ENCODE measurements at places on chromosomes 7 and 10. TPM values are rescaled to one million over a fixed set of nuclear protein-coding genes. Genes with fewer than 3 reads are reported as not detected.

Gene UBTD1
- polyA plus RNA-seq = 20.4 TPM

Gene MMRN2
- 0.32 TPM for polyA plus RNA-seq

Gene AZGP1
- not detected for polyA plus RNA-seq

Gene CDNF
- polyA plus RNA-seq = 0.77 TPM

Gene HMX3
- not detected for polyA plus RNA-seq

Gene PDCD4
- 18.0 TPM for polyA plus RNA-seq

Gene EIF3B
- polyA plus RNA-seq = 106 TPM

Gene CCDC172
- 20.6 TPM for polyA plus RNA-seq

Gene ZNF722
- polyA plus RNA-seq = not detected

Gene CEP55
- polyA plus RNA-seq = 13.2 TPM

Gene IFIT5
- polyA plus RNA-seq = 3.2 TPM

Gene VTI1A
- 26.8 TPM for polyA plus RNA-seq

Gene VGF
- 2.6 TPM for polyA plus RNA-seq

Gene CUEDC2
- 37.3 TPM for polyA plus RNA-seq

Gene UNCX
- not detected for polyA plus RNA-seq

Gene CALML5
- 0.26 TPM for polyA plus RNA-seq

Gene PNPLA8
- 13.6 TPM for polyA plus RNA-seq

Gene NANOS1
- polyA plus RNA-seq = 2.2 TPM

Gene PRR15
- 9.6 TPM for polyA plus RNA-seq

Gene KLF14
- polyA plus RNA-seq = not detected

Gene PDE1C
- polyA plus RNA-seq = not detected

Gene AGMO
- polyA plus RNA-seq = 0.55 TPM

Gene MTG1
- polyA plus RNA-seq = 68.6 TPM

Gene IRF5
- polyA plus RNA-seq = 0.37 TPM

Gene ACTL6B
- 2.5 TPM for polyA plus RNA-seq

Gene CCZ1B
- 62.0 TPM for polyA plus RNA-seq

Gene AGR3
- not detected for polyA plus RNA-seq

Gene ELFN1
- polyA plus RNA-seq = 0.09 TPM

Gene YAE1
- polyA plus RNA-seq = 88.7 TPM

Gene PSAP
- polyA plus RNA-seq = 144 TPM

Gene OPN1SW
- polyA plus RNA-seq = 0.80 TPM

Gene PPP1R9A
- polyA plus RNA-seq = 9.3 TPM

Gene HOGA1
- 0.15 TPM for polyA plus RNA-seq

Gene MOGAT3
- polyA plus RNA-seq = 0.21 TPM

Gene ENTPD7
- 1.0 TPM for polyA plus RNA-seq
